ENCODE measurements at places on chromosomes 2 and 18.

- DNase-seq, result no peak
Observed at GRCh38 chr2:101893681-101894381, 97.9 kb upstream of the IL1R2 start.

- DNase-seq, result no peak
Observed at GRCh38 chr2:70458661-70459060, 95.0 kb downstream of the TGFA start.

- no peak for DNase-seq
Observed at GRCh38 chr2:98472961-98473746, 28.5 kb downstream of the INPP4A start.

- DNase-seq, result no peak
Observed at GRCh38 chr18:9992973-9993520, 79.2 kb downstream of the VAPA start.

GRCh38 chr2:191439481-191439880 is 194.3 kb downstream of the MYO1B start:
- DNase-seq, result no peak

GRCh38 chr2:237033536-237034060 is 52.1 kb upstream of the COPS8 start:
- no peak for DNase-seq
